Neural crest cell (in vitro differentiated cells): ENCODE measurements at places on chromosomes 4 and X. TPM values are rescaled to one million over a fixed set of nuclear protein-coding genes. Genes with fewer than 3 reads are reported as not detected.

DNA sequence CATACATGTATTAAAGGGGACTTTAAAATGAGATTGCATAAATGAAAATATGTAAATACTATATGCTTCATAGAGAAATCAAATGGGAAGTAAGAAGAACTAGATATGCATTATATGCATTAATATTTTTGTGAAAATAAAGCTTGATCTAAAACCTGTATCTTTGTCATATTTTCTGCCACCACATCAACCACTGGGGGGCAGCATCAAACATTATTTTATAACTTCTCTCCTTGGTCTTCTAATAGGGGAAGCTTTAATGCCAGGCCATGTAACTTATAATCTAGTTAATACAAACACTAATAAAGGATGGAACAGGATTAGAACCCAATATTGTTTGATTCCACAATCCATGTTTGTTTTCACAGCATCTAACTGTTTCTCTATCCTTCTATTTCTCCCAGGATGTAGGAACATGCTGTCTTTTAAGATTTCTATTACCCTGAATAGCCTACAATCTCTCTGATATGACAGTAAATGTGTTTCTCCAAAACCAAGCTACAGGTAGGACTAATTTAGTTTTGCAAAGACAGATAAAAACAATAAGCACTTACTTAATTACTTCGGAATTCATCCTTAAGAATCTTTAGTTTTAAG, 10.0 kb downstream of the QRFPR start:
- peaks cover 15% of the 10 kb centered on the region for H3K27me3 ChIP-seq
- peak; percentile 43 for DNase-seq
- no peak overlapping the region for H3K4me3 ChIP-seq
- H3K4me1 ChIP-seq: no peaks in the 10 kb centered on the region

- H3K4me1 ChIP-seq: no peaks in the 10 kb centered on the region
- H3K27ac ChIP-seq: no peak overlapping the region
Measured at GRCh38 chr4:157115613-157116335, 39.8 kb downstream of the GLRB start.

DNA sequence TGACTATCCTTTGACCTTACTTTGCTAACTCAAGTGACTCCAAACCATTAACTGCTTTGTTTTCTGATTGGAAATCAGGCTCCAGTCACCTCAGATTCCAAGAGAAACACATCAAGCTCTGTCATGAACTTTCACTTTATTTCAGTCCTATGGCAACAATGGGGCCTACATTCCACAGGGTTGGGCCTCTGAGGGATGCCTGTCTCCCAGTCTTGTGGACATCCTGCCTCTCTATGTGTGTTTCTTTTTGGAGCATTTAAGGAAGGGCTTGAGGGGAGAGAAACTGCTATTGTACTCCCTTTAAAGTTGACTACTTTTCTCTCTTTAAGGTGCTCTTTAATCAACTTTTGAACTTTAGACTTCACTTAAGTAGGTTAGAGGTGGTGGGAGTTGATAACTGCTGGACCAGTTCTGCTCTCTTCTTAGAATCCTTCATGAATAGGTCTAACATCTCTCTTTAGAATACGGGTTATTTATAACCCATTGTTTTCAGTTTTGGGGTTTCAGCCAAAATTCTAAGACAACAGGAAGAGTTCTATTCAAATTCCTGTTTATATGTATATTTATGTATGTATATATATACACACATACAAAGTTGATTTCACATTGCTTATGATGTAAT, 274.3 kb upstream of the NR3C2 start:
- no peak overlapping the region for H3K4me3 ChIP-seq
- H3K4me1 ChIP-seq: peaks cover 7% of the 10 kb centered on the region
- DNase-seq: no peak
- no peak overlapping the region for H3K27ac ChIP-seq

DNA sequence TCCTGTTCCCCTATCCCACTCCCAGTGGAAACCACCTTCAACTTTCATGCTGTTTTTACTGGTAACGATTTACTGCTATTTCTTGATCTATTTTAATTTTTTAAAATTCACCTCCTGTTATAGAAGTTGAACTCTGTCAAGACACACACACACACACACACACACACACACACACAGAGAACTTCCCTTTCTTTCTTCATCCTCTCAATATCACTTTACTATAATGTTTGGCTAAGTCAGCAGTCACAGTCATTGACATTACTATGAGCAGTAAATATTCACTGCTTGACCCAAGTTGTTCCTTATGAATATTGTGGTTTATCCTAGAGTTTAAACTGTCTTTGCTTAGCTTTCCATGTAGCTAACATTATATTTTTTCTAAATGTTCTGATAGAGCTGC, 24.0 kb upstream of the SGMS2 start:
- no peak for DNase-seq
- H3K36me3 ChIP-seq: no peaks in the 10 kb centered on the region
- no peaks in the 10 kb centered on the region for H3K27me3 ChIP-seq
- no peak overlapping the region for H3K4me3 ChIP-seq
- H3K4me1 ChIP-seq: no peaks in the 10 kb centered on the region

- no peak for DNase-seq
- peaks cover 34% of the 10 kb centered on the region for H3K36me3 ChIP-seq
- H3K4me3 ChIP-seq: no peak overlapping the region
- H3K27ac ChIP-seq: no peak overlapping the region
Measured at GRCh38 chrX:2374086-2374485, 126.7 kb downstream of the DHRSX start.

DNA sequence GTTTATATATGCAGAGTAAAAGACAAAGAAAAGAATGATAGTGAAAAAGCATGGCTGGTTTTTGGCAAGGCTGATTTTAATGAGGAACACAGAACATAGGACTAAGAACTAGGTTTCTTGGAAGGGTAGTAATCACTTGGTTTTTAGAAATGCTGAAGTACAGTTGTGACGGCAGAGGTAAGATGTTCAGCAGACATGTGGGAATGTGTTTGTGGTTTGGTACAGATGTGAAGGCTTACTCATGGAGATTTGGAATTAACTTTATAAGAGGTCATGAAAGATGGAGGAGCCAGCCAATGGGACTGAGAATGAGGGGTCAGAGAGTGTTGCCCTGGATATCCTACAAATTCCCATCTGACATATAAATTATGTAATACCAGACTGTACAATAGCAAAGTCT, 243.6 kb downstream of the NPFFR2 start:
- peaks cover 1% of the 10 kb centered on the region for H3K36me3 ChIP-seq
- H3K27ac ChIP-seq: no peak overlapping the region
- no peak for DNase-seq
- H3K4me3 ChIP-seq: no peak overlapping the region
- no peaks in the 10 kb centered on the region for H3K27me3 ChIP-seq

GRCh38 chr4:10197952-10198351, 81.4 kb upstream of the WDR1 start:
- DNase-seq: no peak
- no peaks in the 10 kb centered on the region for H3K36me3 ChIP-seq
- no peak overlapping the region for H3K27ac ChIP-seq
- H3K4me3 ChIP-seq: no peak overlapping the region
- H3K4me1 ChIP-seq: no peaks in the 10 kb centered on the region
- peaks cover 16% of the 10 kb centered on the region for H3K27me3 ChIP-seq

DNA sequence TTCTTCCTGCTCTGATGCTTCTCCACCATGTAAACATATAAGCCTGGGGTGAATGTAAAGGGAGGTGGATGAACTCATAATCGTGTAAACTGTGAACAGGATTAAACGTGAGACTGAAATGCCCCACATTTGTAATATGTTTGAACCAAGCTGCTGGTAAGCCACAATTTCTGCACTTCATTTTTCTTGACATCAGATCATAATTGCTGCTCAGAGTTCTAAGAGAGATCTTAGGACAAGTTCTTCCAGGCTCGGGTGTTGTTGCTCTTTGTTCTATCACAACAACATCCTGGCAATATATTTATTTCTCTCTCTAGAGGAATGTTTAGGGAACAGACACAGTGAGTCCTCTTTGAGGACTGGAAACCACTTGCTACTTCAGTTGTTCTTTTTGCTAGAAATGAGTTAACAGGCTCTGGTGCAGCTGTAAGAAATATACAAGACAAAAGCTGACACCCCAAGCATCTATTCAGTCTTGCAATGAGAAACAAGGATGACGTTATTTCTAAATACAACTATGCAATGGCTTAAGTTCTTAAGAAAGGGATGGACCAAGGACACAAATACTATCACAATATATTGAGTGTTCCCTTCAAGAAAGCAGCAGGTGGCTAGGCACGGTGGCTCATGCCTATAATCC, 59.6 kb downstream of the LNX1 start:
- DNase-seq: no peak
- H3K4me3 ChIP-seq: no peak overlapping the region
- no peaks in the 10 kb centered on the region for H3K27me3 ChIP-seq
- no peaks in the 10 kb centered on the region for H3K36me3 ChIP-seq

- peaks cover 2% of the 10 kb centered on the region for H3K27me3 ChIP-seq
- H3K36me3 ChIP-seq: peaks cover 53% of the 10 kb centered on the region
- H3K4me3 ChIP-seq: no peak overlapping the region
- DNase-seq: no peak
- no peak overlapping the region for H3K27ac ChIP-seq
Measured at GRCh38 chr4:17846266-17846665, 35.5 kb downstream of the NCAPG start.

DNA sequence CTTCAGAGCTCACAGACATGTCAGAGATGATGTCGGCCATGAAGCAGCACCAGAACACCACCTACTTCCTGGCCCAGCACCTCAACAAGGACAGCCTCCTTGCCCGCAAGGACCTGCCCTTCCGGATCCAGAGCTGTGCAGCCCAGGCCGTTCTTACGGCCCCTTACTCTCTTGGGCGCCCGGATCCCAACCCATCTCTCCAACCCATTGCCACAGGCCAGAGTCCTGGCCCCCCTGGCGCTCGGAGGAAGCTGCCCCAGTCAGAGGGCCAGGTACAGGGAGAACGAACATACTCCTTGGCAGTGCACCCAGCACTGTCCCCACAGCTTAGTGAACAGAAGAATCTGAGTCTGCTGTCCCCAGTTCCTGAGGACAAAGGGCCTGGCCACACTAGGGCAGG, 27.9 kb upstream of the PRPS1 start:
- no peaks in the 10 kb centered on the region for H3K36me3 ChIP-seq
- no peaks in the 10 kb centered on the region for H3K27me3 ChIP-seq
- no peak overlapping the region for H3K4me3 ChIP-seq
- no peaks in the 10 kb centered on the region for H3K4me1 ChIP-seq
- no peak for DNase-seq

The ARMCX6 gene
- 65.6 and 67.8 TPM in 2 replicates for total RNA-seq

The CT45A2 gene
- not detected in 2 replicates for total RNA-seq

The IL2 gene
- total RNA-seq: not detected in 2 replicates

The SOWAHB gene
- total RNA-seq: not detected in 2 replicates
